ENCODE measurements at places on chromosomes 5 and 9.
A peak's percentile ranks its signal among the peaks of the same experiment; 100 is the strongest.

GRCh38 chr5:155649666-155650065 lies 636.1 kb downstream of the KIF4B start:
- DNase-seq: no peak

DNA sequence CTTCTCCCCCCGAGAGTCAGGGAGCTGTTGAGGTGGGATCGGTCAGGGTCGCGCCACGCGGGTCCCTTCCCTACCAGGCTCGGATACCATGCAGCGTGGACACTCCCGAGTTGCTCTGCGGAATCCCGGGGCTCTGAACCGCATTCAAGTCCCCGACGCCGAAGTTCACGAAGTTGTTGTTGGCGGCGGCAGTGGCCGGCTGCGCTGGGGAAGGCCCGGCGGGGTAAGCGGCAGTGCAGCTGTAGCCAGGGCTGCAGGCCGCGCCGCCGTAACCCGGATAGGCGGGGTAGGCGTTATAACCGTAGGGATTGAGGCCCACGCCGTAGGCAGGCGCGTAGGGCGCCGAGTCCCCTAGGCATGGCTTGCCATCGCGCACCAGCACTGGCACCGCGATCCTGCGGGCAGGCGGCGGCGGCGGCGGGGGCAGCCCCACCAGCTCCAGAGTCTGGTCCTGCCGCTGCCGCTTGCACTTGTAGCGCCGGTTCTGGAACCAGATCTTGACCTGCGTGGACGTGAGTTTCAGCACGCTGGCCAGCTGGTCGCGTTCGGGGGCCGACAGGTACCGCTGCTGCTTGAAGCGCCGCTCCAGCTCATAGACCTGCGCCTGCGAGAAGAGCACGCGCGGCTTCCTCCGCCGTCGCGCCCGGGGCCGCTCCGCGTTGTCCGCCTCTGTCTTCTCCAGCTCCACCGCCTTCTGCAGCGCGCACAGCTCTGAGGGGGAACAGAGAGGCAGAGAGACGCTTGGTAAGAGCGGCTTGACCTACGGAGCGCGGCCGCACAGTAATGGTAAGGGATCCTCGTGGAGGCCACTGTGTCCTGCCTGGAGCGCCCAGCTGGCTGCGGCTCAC lies 2.3 kb downstream of the NKX2-5 start:
- DNase-seq: no peak

DNA sequence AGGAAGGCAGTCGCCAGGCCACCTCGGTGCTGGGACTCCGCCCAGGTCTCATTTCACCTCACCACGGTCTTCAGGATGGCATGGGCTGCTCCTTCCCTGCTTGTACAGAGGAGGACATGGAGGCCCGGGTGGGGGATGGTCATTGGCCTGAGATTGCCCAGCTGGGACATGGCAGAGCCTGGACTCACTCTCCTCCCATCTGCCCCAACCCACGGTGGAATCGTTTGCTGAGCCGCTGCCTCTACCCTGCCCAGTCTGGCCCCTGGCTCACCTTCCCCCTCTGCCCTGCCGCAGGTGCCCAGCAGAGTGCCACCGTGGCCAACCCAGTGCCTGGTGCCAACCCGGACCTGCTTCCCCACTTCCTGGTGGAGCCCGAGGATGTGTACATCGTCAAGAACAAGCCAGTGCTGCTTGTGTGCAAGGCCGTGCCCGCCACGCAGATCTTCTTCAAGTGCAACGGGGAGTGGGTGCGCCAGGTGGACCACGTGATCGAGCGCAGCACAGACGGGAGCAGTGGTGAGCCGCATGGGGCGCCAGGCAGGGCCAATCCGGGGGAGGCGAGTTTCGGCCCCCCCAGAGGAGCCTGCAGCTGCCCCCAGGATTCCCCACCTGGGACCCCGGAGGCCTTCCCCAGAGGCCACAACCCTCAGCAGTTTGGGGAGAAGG lies 36.7 kb downstream of the HK3 start:
- DNase-seq: no peak

- DNase-seq: peak; percentile 67
These were observed 475 bp downstream of the DDX31 start for GRCh38 chr9:132669319-132669697.
